Pons (tissue), 1 donor: ENCODE measurements at places on chromosomes 6 and 20.

DNA sequence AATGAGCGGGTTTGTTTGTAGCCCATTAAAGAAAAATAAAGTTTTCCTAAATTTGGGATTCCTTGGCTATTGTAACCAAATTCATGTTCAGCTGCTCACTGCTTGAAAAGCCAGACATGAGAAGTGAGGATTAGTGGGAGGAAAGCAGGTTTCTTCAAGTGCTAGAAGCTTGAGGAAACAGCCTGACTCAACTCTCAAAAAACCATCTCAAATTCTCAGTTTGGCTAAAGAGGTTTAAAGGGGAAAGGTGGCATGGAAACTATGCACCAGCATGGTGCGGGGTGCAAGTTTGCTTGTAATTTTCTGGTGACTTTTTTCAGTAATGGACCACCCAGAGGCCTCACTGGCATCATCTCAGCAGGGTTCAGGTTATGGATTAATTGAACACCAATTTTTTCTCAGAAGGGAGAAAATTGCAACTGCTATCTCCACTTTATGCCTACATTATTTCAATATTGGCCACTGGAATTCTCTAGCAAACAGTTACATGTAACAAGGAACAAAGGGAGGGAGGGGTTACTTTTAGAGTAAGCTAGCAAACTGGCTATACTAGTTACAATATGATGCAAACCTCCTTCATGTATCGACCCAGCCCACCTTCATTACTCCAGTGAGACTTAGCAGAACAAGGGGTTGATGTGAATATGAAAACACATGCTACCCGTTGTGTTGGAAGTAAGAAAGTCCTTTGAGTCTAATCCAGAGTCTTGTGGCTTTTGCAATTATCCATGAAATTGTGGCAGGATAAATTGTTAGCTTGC lies 85.0 kb upstream of the IFNGR1 start:
- DNase-seq = no peak

DNA sequence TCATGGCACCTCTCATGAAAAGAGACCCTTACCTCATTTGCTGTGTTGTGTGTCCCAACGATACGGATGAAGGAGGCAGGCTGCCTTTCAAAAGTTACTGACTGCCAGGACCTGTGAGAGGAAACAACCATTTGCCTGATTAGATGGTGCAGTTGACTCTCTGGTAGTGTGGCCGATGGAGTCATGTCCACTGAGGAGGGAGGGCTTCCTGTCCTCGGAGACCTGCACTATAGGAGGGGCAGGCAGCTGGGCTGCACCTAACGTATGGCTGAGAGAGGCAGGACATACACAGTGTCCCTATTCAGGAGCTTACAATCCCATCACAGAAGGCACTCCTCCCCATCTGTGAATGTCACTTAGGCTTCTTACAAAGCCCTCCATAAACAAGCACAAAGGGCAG lies 373.0 kb downstream of the ZFAND3 start:
- no peak for DNase-seq

- no peak for DNase-seq
These were observed 199.4 kb upstream of the ZNF217 start for GRCh38 chr20:53792946-53793536.

DNA sequence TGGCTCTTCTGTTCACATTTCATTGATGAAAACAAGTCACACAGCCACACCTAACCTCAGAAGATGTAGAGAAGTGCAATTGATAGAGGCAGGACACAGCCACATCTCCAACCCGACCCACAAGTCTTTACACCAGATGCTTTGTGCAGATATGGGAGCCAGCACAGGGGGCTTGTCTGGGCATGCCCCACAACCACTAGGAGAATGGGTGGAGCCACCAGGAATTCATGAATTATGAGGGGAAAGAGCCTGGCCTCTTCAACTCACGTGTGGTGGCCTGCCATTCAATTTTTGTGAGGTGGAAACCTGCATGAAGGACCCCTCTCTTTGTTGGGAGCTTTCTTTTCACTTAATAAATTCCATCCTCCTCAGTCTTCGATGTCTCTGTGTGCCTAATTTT lies 79.1 kb downstream of the OGFRL1 start:
- DNase-seq = no peak
